ENCODE measurements at places on chromosomes 1 and 21.

GRCh38 chr1:204258213-204259115, 44.7 kb upstream of the GOLT1A start:
- DNase-seq = no peak

DNA sequence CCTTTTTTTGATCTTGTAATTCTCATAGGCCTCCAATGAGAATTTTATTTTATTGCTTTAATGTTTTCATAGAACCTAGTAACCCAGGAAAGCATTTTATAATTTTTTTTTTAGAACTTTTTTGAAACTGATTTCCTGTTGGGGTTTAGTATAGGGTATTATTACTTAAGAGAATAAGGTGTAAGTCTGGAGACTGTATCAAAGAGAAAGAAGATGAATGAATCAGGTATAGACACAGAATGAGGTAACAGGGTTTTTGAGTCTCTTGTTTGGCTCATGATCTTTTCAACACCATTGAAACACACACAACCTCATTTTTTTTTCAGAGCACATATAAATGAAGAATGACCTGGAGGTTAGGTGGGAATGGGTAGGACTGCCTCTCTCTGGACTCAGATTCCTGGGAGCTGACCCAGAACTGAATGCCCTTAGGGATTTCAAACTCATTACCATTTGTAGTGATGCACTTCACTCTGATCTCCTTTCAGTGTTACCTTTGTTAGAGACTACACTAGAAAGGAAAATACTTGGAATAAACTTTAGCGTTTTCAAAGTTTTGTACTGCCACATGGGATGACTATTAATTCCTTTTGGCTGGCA, 51.0 kb downstream of the EPB41 start:
- no peak for DNase-seq

DNA sequence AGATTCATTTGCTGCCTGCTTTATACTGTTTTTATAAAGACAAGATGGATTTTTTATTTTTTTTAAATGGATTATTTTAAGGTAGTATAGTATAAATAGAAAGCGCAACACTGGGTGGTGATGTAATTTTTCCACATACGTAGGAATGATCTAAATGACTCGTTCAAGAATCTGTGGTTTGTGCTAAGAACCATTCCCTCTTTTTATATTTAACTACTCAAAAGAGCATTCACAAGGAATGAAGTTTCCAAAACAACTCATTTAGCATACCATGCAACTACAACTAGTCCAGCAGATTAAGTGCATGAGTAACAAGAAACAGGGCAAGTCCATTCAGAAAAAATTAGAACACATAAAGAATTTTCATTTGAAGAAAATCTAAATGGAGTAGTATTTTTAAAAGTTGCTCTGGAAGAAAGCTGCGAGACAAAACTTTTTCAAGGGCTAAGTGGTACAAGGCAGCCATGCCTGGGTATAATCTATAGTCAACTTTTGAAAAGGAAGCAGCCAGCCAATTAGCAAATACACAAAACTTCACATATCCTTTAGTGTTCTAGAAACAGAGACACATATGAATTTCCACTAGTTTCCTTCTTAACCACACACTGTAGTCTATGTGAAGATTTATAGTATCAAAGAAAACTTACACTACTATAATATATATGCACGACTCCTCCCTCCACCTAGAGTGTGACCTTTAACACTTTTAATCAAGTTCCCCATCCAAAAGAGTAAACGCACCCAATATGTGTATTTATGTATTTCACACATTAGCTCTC, 23.4 kb downstream of the GTF2B start:
- DNase-seq = no peak

DNA sequence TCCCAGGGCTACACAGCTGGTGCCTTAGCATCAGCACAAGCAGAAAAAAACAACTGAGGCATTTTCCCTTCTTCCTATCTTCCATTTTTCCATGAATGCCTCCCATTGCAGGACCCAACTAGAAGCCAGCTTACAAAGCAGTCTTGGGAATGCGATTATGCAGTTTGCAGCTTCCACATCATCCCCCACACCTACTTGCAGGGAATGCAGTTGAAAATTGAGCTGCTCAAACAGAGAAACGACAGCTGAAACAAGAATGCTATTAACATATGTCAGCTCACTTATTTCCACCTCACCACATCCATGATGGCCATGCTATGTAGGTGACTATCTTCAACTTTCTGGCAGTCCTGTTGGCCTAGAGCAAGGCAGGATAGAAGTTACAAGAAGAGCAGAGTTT, 150.6 kb upstream of the KCTD3 start:
- no peak for DNase-seq

DNA sequence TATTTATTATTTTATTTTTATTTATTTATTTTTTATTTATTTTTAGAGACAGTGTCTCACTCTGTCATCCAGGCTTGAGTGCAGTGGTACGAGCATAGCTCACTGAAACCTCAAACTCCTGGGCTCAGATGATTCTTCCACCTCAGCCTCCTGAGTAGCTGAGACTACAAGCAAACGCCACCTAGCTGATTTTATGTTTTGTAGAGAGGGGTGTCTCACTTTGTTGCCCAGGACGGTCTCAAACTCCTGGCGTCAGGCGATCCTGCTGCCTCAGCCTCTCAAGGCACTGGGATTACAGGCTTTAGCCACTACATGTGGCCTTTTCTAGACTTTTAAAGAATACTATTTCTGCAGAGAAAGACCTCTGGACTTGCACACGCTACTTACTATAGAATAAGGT, 61.3 kb upstream of the C1orf53 start:
- DNase-seq = no peak

GRCh38 chr1:73832276-73833181, 365.4 kb downstream of the LRRIQ3 start:
- no peak for DNase-seq

GRCh38 chr21:46605767-46606426, 1.0 kb upstream of the S100B start:
- DNase-seq = no peak

- no peak for DNase-seq
Measured at GRCh38 chr1:209620487-209620884, 31.7 kb downstream of the LAMB3 start.

DNA sequence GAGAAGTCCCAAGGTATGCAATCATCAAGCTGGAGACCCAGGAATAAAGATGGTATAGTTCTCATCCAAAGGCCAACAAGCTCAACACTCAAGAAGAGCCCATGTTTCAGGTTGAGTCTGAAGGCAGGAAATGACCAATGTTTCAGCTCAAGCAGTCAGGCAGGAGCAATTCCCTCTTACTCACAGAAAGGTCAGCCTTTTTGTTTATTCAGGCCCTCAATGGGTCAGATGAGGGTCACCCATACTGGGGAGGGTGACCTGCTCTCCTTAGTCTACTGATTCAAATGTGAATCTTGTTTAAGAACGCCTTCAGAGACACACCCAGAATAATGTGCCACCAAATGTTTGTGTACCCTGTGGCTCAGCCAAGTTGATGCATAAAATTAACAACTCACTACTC, 262.4 kb downstream of the USP25 start:
- no peak for DNase-seq

DNA sequence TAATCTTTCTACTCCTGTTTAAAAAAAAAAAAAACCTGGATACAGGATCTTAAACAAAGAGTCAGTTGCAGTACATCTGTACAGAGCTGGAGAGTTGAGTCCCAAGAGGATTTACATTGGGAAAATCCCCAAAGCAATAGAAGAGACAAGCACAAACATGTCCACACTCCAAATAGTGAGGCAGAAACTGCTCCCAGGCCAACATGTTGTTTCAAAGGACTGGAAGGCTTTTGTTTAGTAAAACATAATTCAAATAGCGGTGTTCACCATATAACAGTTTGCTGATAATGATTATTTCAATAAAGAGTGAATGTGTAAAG, 425.4 kb downstream of the ADGRL2 start:
- no peak for DNase-seq

GRCh38 chr1:174480324-174480723, 32.6 kb downstream of the GPR52 start:
- DNase-seq = no peak

- no peak for DNase-seq
Measured at GRCh38 chr1:182235952-182236650, 155.5 kb downstream of the GLUL start.

- no peak for DNase-seq
Measured at GRCh38 chr1:241706967-241707366, 54.9 kb downstream of the WDR64 start.

GRCh38 chr1:199335496-199335895, 692.0 kb upstream of the NR5A2 start:
- DNase-seq = no peak

GRCh38 chr1:208000504-208000903, 89.6 kb upstream of the CD34 start:
- no peak for DNase-seq

GRCh38 chr1:236044341-236044740, 20.5 kb downstream of the NID1 start:
- no peak for DNase-seq

GRCh38 chr1:156488566-156489165, 11.9 kb downstream of the MEF2D start:
- no peak for DNase-seq

GRCh38 chr1:33368431-33368830, 47.5 kb upstream of the A3GALT2 start:
- no peak for DNase-seq

- no peak for DNase-seq
Measured at GRCh38 chr1:108699375-108700332, 7.5 kb downstream of the PRPF38B start.

GRCh38 chr1:181043025-181043888, 9.5 kb downstream of the MR1 start:
- DNase-seq = no peak

GRCh38 chr21:26637201-26637745, 64.2 kb upstream of the CYYR1 start:
- no peak for DNase-seq

DNA sequence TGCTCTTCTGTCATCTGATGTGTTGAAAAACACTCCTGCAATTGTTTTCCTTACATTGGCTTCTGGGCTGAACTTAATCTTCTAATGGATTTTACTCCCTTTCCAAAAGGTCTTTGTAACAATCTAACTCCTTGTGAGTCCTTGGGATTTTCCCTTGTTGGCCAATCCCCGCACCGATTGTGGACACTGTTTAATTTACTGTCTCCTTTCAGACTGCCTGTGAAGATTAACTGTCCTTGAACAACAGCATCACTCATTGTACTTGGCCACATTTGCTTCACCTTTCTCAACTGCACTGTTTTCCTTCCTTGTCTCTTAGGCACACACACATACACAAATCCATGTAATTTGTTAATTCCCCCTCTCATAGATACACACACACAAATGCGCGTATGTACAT, 120.4 kb downstream of the SPATA46 start:
- no peak for DNase-seq

- peak; percentile 9 for DNase-seq
Measured at GRCh38 chr1:16009030-16009460, 5.0 kb downstream of the SRARP start.

DNA sequence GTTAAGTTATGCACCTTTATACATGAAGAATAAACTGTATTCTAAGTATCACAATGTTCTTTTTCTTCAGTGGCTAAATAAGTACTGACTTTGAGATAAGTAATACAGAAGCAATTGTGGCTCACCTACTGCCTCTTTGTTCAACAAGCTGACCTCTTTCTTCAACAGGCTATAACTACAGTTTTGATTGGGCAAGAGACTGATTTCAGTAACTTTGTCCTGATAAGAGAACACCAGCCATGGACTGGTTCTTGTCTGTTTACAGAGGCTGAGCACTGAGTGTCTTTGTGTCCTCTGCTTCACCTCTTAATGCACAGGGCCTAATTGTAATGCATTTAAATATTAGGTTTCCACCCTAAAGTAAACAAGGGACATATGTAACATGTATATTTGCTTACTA, 34.6 kb upstream of the PDE4B start:
- no peak for DNase-seq

- DNase-seq = no peak
Measured at GRCh38 chr21:46207920-46208591, 20.5 kb downstream of the LSS start.

- DNase-seq = no peak
Measured at GRCh38 chr1:32127409-32128198, 19.7 kb downstream of the KPNA6 start.

DNA sequence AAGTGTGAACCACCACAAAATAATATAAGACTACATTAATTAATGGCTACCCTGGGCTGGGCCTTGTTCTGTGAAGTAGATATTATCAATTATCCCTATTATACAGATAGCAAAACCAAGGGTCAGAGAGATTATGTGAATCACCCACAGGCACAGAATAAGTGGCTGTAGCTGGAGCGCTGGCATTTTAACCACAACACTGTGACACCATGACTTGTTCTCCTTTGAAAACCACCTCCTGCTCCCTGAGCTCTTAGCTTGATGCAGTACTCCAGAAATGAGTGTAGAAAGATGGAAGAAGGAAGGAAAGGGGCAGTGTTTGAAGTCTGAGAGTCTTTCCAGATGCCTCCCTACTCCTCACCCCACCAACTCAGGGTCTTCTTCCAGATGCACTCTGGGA, 29.5 kb upstream of the JUN start:
- DNase-seq = no peak

DNA sequence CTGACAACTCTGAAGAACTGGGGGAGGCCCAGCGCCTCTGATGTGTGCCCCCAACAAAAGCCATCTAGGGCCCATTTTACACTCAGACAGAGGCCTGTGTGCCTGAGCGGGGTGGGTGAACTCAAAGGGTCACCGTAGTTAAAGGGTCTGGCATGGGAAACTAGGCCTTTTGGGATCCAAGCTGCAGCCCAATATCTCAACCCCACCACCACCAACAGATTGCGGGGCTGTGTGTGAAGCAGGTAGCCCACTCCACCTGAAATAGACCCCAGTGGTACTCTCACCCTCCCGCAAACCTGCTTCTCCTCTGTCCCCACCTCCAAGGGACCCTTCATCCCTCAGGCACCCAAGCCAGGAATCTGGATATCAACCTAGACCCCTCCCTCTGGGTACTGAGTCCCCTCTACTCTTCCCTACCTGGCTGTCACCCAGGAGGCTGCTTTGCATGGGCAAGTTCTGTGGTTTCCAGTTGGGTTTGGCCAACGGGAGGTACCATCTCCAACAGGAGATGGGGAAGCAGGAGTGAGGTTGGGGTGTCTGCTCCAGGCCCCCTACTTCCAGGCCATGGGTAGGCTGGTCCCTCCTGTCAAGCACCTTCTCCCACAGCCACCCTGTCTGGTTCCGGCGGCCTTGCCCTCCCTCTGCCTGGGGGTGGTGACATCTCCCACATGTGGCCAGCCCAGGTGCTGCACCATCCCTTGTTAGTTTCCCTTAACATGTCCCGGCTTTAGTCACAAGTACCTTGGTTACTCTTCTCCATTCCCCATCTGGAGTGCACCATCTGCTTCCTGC, 35.2 kb upstream of the LRP8 start:
- DNase-seq = no peak

Measured in activated CD4-positive, CD25-positive, alpha-beta regulatory T cell (primary cell).